ENCODE measurements at places on chromosomes 11 and 22.

- DNase-seq = no peak
Observed at GRCh38 chr11:6587360-6587953, 16.0 kb downstream of the RRP8 start.

DNA sequence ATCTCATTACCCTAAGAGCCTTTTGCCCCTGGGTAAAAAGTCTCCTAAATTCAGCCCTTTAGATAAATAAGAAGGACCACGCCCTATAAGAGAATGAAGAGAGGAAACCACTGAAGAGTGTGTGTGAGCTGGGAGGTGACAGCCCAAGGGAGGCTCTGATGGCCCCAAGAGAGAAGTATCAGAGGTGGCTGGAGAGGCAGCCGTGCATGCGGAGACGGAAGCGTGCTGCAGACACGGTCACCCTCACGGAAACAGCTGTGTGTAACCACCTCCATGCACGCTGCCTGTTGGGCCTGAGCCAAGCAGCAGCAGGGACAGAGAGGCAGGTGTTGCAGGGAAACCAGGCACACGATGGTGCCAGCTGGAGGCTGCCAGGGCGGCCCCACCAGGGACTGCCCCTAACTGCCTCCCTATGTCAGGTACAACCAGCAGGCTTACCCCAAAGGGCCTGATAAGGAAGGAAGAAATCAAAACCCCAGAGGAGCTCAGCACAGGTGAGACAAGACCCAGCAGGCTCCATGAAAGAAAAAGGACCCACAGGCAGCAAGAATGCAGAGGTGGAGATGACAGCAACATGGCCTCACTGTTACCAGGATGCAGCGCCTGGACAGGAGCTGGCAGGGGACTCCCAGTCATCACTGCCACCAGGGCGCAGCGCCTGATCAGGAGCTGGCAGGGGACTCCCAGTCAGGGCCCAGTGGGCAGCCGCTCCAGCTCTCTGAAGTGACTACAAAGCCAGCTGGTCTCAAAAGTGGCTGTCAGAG is 7.8 kb downstream of the LARGE2 start:
- DNase-seq = no peak

- DNase-seq = no peak
Observed at GRCh38 chr11:61028135-61028729, 56.8 kb downstream of the CD6 start.

- DNase-seq = no peak
Observed at GRCh38 chr11:62770778-62771143, 435 bp upstream of the TAF6L start.

DNA sequence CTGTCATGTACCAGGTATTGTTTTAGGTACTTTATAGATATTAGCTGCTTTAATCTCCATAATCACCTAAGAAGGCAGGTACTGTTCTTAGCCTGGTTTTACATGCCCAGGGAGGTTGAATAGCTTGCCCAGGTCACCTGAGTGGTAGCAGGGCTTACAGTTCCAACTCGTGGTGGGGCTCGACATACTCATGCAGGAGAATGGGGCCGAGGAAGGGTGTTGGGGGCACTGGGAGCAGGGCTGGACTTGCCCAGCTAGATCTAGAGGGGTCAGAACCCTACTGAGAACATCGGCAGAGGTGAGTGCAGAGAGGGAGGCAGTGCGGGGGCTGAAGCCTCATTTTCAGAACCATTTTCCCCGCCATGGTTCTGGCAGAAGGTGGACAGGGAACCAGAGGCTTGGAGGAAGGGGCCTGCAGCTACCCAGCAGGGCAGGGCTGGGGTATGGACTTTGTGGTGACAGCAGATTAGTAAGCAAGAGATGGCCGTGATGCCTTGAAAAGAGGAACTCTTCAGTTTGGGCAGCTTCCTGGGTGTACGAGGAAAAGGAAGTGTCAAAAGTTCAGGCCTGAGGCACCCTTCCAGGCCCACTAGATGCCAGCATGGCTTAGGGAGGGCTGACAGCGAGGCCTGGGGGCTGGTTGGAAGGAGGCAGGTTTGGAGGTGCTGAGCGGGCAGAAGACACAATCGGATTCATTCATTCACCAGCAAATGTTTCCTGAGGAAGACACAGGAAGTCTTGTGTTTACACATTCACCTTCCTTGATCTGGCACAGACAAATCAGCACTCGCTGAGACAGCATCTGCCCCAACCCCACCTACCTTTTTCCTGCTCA is 54.7 kb upstream of the LYVE1 start:
- DNase-seq = peak; percentile 20

DNA sequence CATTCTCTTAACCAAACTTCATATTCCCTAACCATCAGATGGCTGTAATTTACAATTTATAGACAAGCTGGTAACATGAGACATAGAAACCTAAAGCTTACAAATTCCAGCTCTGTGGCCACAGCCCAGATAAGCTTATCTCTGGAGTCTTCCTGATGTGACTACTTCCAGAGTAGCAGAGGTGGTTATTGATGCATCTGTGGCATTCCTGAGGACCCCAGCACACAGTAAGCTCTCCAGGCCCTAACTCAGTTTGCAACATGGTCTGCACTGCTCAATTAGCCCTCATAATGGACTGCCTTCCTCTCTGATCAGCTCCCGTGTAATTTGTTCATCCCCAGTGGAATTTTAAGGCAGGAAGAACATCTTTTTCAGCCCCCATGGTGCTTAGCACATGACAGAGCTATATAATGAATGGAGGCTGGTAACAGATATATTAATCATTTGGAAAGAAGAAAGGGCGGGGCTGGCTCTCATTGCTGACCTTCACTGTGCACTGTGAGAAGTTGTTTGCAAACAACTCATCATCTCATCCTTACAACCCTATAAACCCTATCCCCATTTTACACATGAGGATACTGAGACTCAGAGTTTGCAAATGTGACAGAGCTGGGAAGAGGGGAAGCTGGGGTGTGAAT is 30.1 kb upstream of the KCNJ11 start:
- DNase-seq = no peak

DNA sequence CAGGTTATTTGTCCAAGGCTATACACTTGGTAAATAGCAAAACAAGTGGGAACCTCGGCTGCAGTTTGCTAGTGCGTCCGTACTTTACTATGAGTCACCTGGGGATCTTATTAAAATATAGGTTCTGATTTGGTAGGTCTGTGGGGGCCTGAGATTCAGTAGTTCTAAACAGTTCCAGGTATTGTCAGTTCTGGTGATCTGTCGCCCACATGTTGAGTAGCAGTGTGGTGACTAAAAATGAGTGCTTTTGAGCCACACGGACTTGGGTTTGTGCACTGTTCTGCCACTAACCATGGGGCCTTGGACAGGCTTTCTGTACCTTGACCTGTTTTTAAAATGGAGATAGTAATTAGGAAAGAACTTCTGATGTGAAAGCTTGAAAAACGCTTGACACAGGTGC is 15.7 kb downstream of the FBXO7 start:
- no peak for DNase-seq
